Thyroid gland (tissue), 4 donors: ENCODE measurements at places on chromosomes 16 and 17.

GRCh38 chr17:62062302-62062701 lies 2.8 kb downstream of the MED13 start:
- DNase-seq, result no peak

DNA sequence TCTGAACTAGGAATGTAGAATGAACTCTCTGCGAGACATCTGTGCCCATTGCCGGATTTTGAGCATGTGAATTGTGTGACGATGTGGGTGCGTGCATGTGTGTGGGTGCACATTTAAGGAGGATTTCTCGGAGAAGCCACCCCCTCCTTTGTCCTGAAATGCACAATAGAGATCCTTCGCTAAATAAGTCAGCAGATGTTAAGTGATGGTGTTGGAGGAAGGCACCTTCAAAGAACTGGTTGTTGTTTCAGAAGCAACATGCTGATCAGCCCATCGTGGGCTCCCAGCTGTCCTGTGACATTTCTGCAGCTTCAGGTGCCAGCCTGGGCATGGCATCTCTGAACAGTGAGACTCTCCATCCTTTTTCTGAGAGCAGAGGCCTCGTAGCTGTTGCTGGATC lies 194.9 kb downstream of the MSI2 start:
- DNase-seq, result no peak

DNA sequence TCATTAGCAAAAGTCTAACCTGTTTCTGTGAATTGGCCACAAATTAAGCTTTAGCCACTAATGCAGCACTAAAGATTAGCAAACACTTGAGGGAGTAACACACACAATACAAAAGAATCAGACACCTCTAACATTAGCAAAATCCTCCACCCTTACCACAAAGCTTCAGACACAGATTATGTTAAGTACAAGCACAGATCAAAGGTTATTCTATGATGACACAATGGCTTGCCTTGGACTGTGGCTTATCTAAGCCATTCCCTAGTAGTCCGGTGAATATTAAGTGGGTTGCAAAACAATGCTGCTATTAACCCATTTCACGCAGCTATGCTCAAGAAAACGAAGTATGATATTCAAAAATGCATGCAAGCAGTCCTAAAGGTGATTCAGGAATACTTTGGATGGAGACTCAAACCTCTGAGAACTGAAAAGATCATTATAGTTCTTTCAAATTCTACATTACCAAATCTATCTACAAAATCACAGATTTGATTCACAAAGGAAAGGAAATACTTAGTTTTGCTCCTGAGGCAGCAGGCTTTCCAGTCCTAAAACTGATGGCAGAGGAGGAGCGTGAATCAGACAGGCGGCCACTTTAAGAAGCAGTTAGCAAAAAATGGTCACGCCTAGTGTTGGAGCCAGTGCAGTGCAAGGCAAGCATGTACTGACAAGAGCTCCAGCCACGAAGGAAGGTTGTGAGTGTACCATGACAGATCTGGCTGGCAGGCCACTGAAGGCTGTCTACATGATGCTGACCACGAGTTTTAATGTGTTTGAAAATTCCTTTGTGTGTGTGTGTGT lies 67.2 kb downstream of the PARN start:
- no peak for DNase-seq

DNA sequence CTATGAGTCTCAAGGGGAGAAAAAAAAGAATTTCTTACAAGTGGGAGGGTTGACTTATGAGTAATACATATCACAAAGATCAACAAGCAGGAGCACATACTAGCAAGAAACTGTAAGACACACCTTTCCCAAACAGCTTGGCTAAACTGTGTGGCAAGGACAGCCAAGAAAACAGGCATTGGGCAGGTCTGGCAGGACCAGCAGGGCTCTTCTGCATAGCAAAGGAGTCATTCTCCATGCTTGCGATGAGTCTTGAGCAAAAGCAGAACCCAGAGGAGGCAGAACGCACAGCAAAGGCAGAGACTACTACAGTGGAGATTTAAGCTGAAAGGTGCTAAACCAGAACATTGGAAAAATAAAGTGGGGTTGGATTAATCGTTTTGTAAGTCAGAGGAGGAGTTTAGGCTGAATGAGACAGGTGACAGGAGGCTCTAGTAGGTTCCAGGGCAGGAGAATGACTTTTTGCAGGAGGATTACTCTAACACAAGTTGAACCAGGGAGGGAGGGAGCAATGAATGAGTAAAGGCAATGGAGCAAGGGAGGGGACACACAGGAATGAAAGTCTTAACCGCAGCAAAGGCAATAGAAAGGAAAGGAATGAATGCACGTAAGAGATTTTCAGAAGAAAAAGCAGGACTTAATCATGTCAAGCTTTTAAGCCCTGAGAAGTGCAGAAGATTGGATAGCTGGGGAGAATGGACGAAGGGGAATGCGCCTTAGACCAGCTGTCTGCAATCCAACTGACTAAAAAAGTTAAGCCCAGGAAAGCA lies 2.7 kb downstream of the N4BP1 start:
- peak; percentile 65 for DNase-seq

DNA sequence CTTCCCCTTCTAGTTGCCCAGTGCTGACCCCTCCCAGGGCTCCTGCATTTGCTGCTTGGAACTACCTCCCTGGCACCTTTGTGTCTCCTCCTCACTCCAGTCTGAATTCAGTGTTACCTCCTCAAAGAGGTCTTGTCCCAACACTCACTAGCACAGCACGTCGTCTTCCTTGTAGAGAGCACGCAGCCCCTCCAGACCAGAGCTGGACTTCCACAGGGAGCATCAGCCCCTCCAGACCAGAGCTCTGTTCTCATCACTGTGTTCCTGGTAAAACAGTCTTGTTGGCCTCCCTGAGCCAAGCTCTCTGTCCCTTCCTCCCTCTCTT lies 27.8 kb upstream of the MGAT5B start:
- no peak for DNase-seq

DNA sequence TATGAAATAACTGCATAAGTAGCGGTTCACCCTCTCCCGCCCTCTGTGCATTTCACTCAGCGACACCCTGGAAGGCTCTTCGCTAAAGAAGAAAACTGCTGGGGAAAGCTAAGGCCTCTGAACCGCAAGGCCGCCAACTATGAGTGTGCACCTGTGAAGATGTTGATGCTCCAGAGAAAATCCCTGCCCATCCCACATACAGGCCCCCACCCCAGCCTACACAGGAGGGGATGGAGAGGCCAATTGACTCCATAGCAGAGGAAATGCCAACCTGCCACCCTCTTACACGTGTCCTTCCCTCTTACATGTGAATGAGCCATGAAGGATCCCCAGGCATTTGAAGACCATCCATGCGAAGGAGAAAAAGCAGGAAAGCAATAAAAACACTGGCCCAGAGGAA lies 104.8 kb downstream of the MGAT5B start:
- DNase-seq, result peak; percentile 45

DNA sequence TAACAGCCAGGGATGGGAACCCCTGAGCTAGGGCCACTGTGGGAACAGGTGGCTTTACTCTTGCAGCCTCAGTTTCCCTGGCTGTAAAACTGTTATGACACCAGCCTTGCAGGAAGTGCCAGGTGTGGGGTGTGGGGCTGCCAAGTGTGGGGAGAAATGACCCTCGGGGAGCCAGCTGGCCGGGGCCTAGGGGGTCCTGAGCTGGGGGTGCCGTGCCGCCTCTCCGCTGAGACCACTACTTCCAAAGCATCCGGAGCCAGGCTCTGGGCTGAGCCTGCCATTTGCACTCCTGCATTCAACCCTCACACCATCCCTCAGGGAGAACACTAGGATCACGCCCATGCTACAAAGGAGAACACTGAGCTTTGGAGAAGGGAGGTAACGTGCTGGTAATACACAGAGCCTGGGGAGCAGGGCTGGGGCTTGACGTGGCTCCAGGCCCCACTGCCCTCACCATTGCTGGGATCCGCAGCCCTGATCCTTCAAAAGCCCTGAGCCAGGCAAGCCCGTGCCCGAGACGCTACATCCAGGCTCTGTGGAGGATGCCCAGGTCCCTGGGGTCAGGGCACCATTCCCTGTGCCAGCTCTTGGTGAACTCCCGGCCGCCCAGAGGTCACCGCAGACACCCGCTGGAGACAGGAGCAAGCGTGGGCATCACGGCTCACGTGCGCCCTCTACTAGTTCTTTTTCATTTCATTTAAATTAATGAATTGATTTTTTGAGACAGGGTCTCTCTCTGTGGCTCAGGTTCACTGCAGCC lies 28.8 kb upstream of the GINS2 start:
- peak; percentile 64 for DNase-seq

- no peak for DNase-seq
Observed at GRCh38 chr16:57871456-57871855, 69.2 kb upstream of the KIFC3 start.

DNA sequence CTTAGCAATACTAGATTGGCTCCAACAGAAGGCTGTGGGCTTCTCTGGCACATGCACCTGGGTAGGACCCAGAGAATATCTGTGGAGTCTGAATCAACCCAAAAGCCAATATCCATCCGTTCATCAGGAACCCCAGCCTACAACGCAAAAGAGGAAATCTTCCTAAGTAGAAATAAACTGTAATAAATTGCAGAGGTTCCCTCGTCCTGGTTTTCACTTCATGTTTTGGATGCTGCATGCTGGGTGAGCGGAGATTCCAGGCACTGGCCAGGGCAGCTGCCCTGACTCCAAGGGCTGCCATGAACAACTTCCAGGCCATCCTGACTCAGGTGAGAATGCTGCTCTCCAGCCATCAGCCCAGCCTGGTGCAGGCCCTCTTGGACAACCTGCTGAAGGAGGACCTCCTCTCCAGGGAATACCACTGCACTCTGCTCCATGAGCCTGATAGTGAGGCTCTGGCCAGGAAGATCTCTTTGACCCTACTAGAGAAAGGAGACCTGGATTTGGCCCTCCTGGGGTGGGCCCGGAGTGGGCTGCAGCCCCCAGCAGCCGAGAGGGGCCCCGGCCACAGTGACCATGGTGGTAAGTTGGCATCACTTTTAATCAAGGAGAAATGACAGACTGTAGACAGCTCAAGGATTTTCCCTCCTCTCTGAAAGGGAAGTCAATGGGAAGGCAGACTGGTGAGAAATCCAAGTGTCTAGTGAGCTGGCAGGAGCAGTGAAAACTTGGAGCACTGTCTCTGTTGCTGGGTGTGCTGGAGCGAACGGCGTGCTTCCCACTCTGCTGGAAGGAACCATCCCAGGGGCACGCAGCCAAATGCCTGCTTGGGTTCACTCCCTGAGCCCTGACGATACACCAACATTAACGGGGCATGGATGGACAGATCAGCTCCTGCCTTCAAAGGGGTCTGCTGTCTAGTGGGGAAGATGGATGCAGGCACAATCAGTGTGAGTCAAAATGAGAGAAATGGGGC lies 10.7 kb upstream of the CIITA start:
- peak; percentile 40 for DNase-seq

GRCh38 chr17:39197380-39198185 lies at the start of gene CACNB1:
TSS of gene CACNB1 (minus strand) at chr17:39197669. CDS start at chr17:39197495, 174 bp downstream.
- DNase-seq, result peak; percentile 73

DNA sequence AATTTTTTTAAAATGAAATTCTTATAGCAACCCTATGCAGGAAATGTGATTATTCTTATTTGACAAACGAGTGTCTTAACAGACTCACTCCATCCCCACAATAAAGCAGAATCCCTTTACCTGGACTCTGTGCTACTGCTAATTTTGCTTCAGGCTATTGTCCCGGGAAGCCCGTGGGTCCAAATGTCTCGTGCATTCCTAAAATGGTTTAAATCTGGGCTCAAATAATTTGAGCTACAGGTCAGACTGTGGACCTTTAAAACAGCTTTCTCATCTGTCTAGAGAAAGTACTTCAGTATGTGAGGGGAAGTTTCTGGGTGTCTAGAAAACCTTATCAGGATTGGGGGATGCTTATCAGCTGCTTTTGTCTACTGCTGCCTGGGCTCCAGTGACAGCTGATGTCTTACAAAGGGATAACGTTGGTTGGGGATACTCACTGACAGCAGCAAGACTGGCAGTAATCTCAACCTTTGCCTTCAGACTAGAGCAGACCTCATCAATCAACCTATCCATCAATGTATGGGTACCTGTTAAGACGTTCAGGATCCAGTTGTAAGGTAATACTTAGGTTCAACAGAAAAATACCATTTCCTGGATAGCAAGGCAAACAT lies 197.9 kb upstream of the CDH11 start:
- DNase-seq, result no peak

- peak; percentile 49 for DNase-seq
Observed at GRCh38 chr17:77465358-77466041, 324.7 kb downstream of the SEC14L1 start.

DNA sequence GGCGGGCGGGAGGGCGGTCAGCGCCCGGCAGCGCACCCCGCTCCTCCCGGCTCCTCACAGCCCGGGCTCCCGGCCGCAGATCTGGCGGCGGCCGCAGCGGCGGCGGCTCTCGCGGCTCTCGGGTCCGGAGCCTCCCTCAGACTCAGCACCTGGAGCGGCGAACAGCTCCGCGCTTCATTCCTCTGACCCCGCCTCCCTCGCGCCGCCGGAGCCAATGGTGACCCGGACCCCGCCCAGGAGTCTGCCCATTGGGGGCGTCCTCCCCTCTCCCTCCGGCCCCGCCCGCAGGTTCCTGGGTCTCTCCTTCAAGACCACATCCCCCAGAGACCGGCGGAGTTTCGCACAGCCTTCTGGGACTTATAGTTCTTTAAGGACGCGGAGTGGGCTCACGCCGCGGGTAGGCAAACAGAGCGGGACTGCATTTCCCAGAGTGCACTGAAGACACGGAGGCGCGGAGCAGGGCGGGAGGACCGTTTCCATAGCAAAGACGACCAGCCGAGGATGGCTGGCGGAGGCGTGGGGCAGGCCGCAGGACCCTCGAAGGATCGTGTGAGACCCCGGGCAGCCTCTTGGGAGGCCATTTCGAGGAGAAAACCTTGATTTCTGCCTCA lies at the start of gene SMPD3:
Gene SMPD3 (minus strand): TSS at position 149 of the 611 bp plus-strand sequence. CDS start 76,327 bp downstream, outside the sequence.
- DNase-seq, result peak; percentile 99

DNA sequence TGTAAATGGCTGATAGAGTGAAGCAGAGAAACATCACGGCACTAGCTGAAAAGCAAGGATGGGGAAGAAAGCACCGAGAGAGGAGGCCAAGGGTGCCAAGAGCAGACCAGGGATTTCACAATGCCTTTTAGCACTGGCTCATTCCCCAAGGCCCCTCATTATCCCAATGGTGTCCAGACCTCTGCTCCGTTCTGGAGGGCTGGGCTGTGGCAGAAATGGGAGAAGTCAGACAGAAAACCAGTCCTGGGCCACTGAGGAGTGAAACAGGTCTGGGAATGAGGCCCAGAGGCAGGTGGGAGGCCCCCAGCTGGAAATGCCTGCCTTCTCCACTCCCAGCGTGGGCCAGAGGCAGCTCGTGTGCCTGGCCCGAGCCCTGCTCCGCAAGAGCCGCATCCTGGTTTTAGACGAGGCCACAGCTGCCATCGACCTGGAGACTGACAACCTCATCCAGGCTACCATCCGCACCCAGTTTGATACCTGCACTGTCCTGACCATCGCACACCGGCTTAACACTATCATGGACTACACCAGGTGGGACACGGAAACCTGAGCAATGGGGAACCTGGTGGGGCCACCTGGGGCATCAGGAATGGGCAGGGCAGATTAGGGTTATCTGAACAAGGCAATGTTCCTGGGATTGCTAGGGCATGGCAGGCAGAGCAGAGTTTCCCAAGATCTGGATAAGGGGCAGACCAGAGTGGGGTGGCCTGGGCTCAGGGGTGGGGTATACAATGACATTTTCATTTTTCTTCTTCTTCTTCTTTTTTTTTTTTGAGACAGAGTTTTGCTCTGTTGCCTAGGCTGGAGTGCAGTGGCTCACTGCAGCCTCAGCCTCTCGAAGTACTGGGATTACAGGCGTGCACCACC lies 20.3 kb downstream of the ANKRD40 start:
- DNase-seq, result no peak
